ENCODE measurements at places on chromosomes 6 and 20.
A peak's percentile ranks its signal among the peaks of the same experiment; 100 is the strongest.

GRCh38 chr6:92820601-92821000 is 598.8 kb downstream of the EPHA7 start:
- DNase-seq, result no peak

DNA sequence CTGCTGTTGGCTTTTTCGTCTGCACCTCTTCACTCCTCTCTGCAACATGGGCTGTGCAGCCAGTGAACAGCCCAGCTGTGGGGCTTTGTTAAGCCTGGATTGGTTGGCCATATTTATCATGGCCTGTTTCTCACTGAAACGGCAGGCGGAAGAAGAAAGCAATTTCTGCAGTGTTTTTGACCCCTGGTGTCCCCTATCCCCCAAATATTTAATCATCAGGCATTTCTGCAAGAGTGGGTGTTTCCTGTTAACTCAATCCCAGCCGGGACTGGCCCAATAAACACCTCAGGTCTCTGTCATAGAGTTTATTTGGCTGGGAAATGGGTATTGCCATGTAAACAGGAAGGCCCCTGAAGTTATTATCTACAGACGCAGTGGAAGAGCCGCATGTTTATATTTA is 174.8 kb upstream of the SUPT3H start:
- DNase-seq, result no peak

DNA sequence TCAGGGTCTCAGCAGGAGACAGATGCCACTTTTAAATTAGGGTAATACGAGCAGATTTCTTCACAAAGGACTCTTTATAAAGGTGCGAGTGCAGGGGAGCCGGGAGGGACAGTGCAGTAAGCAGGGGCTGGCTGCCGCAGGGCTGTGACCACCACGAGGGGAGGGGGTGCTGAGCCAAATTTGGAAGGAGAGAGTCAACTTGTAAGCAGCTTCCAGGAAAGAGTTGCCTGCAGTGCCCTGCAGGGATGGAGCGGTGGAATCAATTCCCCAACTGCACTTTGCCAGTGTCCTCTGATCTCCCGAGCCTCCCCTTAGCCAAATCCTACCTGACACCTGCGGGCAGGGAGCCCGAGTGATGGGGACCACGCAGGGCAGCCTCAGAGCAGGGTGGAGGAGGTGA is 13.9 kb upstream of the CCDC167 start:
- DNase-seq, result no peak

GRCh38 chr6:137001299-137001976 is 43.3 kb downstream of the IL20RA start:
- no peak for DNase-seq

- DNase-seq, result no peak
These were observed 754.6 kb downstream of the KIF16B start for GRCh38 chr20:15818651-15819071.

DNA sequence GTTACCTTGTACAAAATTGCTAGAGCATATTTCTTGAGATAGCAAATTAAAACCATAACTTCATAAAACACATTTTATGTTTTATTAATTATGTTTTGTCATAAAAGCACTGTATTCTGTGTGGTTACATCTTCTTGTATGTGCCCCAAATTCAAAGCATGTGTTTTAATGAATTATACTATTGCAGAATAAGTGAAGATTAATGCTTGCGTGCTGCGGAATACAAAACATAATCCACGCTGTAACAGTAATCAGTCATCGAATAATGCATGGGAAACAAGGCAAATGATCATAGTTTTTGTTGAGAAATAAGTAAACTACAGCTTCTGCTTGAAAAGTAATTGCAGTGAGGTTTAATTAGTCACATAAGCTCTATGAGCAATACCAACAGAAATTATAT is 459.2 kb upstream of the SOX4 start:
- DNase-seq, result no peak

- DNase-seq, result no peak
These were observed 93.7 kb downstream of the PPP1R14C start for GRCh38 chr6:150236544-150236943.

GRCh38 chr6:147390909-147391536 is 117.5 kb upstream of the SAMD5 start:
- DNase-seq, result no peak

- no peak for DNase-seq
These were observed 141.3 kb downstream of the FUT9 start for GRCh38 chr6:96157018-96157565.

DNA sequence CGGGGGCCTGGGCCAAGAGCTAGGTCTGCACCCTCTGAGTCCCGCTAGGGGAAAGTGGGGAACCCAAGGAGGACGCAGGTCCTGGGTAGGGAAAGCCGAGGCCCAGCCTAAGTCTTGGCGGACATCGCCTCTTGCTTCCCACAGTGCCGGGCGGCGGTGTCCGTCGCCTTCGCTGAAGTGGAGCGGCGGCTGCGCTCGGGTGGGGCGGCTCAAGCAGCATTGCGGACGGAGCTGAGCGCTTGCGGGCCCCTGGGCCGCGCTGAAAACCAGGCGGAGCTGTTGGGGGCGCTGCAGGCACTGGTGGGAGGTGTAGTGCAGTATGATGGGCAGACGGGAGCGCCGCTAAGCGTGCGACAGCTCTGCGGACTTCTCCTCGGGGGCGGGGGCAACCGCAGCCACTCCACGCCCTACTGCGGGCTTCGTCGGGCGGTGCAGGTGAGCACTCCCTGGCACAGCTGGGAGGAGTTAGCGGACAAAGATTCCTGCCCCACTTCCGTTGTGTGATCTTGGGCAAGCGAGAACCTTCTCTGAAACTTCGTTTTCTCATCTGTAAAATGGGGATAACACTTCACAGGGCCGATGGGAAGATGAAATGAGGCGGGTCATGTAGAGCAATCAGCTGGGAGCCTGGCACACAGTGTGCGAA is 4.2 kb downstream of the PRSS16 start:
- peak; percentile 25 for DNase-seq

DNA sequence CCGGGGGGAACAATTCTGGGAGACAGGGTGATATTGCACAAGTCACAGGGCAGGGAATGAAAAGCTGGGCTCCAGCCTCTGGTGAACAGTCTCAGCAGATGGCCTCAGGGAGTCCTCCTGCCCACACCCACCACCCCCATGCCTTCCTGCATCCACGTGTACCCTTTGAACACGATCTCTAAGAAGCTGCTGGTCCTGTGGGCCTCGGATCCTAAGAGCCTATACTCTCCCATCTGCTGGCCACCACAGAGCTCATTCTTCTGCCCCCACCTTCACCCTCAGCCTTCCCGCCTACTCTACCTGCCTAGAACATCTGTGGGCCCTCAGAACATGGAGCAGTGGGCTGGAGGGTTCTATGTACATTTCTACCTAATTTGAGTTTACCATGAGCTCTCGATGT is 60.3 kb downstream of the TRERF1 start:
- no peak for DNase-seq

DNA sequence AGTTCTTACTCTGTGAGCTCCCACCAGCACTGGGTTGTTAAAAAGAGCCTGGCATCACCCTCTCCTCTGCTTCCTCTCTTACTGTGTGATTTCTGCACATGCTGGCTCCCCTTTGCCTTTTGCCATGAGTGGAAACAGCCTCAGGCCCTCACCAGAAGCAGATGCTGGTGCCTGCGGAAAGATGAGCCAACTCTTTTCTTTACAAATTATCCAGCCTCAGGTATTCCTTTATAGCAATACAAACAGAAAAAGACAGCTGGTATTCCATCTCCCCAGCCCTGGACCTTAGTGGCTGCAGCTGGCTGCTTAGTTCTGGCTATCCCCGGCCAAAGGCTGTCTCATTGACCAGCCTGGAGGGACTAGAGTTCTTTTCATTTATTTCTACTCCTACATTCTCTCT is 129.1 kb downstream of the IMPG1 start:
- DNase-seq, result no peak

GRCh38 chr6:7769702-7770101 is 43.8 kb downstream of the BMP6 start:
- no peak for DNase-seq

GRCh38 chr20:19934792-19935491 is 82.2 kb upstream of the NAA20 start:
- no peak for DNase-seq

- no peak for DNase-seq
These were observed 69.0 kb downstream of the CEP57L1 start for GRCh38 chr6:109164331-109164730.

- no peak for DNase-seq
These were observed 103.9 kb upstream of the PMEPA1 start for GRCh38 chr20:57813509-57814269.

- no peak for DNase-seq
These were observed 98.7 kb upstream of the PMEPA1 start for GRCh38 chr20:57808264-57809070.

DNA sequence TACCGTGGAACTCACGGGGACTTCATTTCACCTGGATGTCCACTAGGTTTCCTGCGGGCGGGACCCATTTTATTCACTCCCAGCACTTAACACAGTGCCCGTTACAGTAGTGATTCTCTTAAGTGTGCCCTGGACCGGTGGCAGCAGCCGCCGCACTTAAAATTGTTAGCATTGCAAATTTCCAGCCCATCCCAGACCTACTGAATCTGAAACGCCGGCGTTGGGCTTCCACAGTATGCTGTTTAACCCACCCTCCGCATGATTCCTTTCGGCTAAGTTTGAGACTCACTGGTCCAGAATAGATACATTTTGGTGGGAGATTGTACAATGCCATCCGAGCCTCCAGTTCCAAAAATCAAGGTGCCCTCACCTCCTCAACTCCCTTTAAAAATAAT is 967 bp downstream of the SMPDL3A start:
- DNase-seq, result no peak

GRCh38 chr6:33988121-33989015 is 157.5 kb downstream of the GRM4 start:
- no peak for DNase-seq

- no peak for DNase-seq
These were observed 174.9 kb downstream of the FRK start for GRCh38 chr6:115885636-115886366.

GRCh38 chr6:149711711-149712110 is 6.2 kb downstream of the LATS1 start:
- no peak for DNase-seq
